ENCODE measurements at places on chromosomes 12 and 14. TPM values are rescaled to one million over a fixed set of nuclear protein-coding genes. Genes with fewer than 3 reads are reported as not detected.

DNA sequence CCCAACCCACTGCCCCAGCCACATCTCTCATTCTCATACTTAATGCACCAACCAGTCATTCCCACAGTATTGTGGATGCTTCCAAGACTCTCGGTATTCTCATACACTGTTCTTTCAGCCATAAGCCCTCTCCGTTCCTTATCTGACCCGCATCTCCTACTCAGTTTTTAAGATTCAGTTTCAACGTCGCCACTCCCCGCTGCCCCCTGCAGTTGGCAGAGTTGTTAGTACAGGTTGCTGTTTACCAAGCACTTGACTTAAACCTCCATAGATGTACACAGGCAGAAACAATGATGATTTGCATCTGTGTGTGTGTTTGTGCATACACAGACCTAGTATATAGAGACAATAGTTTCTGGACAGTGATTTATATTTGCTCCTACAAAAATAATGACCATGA lies 40.2 kb downstream of the PAH start:
- no peak for DNase-seq

DNA sequence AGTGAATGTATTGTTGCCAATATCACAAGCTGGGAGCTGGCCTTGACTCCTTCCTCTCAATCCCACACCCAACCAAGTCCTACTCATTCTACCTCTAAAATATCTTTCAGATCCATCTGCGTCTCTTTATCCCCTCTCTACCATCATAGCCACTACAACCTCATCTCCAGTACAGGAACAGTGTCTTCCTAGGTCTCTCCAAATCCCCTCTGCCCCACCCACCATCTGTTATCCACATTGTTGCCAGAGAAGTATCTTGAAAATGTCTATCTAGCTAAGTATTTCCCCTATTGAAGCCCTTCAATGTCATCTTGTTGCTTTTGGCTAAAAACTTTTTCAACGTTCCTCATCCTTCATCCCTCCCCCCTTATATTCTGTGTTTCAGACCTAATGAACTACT lies 244.7 kb downstream of the C12orf75 start:
- no peak for DNase-seq

DNA sequence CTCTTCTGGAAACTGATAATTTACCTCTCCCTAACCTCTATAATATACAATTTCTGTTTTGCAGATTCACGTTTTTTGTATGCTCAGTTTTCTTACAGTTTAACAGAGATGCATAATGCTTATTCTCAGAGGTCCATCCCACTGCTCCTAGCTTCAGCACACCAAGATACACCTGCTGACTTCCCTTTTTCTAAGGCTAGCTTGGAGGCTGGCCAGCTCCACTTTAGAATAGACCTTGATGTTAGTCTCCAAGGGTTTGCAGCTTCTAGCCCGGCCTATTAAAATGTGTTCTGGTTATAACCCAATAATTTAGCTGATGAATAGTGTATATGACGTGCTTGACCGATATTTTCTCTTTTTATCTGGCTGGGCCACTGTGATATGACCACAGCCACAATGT lies 261.2 kb downstream of the EGLN3 start:
- no peak for DNase-seq

STX2 gene
- 7.5 TPM for total RNA-seq

GRCh38 chr12:94832780-94833681 lies 170.5 kb downstream of the NDUFA12 start:
- DNase-seq = no peak
